ENCODE measurements at places on chromosomes 2 and 18.
A peak's percentile ranks its signal among the peaks of the same experiment; 100 is the strongest.

GRCh38 chr2:113806217-113806913 is 49.9 kb upstream of the SLC35F5 start:
- no peak for DNase-seq

GRCh38 chr2:45975752-45976517 is 321.3 kb upstream of the EPAS1 start:
- no peak for DNase-seq

- DNase-seq, result no peak
These were observed 31.6 kb downstream of the GBX2 start for GRCh38 chr2:236136538-236136937.

GRCh38 chr2:7801212-7801611 is 880.6 kb upstream of the ID2 start:
- DNase-seq, result no peak

- DNase-seq, result no peak
These were observed 130.8 kb downstream of the UPP2 start for GRCh38 chr2:158232476-158232875.

DNA sequence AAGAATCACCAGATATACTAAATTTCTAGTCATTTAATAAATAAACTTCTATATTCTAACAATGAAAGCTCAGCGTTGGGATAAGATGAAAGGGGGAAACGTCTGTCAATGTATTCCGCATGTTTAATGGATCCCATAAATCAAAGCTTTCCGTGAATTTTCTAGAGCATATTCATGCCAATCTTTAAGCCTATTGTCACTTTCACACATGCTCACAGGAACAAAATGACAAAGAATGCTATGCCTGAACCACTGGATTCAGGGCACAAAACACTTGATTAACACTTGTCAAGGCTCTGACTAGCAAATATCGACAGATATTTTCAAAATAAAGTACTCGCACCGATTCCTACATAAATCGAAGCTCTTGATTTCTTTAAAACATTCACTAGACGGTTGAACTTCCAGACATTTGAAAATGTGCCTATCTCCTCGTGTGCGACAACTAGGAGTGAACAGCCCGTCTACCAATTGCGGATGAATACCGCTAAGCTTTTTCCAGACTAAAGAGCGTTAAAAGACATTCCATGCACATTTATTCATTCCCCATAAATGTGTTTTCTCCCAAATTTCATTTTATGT is 1.8 kb downstream of the TLK1 start:
- no peak for DNase-seq

DNA sequence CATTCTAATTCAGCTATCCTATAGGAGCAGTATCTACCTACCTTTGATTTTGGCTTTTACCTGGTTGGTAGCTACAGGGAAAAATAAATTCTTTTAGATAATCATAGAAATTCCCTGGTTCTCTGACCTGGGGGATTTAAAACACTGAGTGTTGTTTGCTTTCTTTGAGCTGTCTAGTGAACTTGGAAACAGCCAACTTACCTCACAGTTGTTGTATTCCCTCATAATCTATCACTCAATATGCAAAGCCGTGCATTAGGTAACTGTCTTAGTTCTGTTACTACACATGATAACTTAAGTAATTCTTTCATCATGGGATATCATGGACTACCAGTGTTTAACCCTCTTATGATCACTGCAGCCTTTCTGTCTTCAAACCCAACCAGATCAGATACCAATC is 127.8 kb downstream of the TTC27 start:
- DNase-seq, result no peak

GRCh38 chr2:25332571-25332970 is 9.2 kb downstream of the DNMT3A start:
- DNase-seq, result no peak

DNA sequence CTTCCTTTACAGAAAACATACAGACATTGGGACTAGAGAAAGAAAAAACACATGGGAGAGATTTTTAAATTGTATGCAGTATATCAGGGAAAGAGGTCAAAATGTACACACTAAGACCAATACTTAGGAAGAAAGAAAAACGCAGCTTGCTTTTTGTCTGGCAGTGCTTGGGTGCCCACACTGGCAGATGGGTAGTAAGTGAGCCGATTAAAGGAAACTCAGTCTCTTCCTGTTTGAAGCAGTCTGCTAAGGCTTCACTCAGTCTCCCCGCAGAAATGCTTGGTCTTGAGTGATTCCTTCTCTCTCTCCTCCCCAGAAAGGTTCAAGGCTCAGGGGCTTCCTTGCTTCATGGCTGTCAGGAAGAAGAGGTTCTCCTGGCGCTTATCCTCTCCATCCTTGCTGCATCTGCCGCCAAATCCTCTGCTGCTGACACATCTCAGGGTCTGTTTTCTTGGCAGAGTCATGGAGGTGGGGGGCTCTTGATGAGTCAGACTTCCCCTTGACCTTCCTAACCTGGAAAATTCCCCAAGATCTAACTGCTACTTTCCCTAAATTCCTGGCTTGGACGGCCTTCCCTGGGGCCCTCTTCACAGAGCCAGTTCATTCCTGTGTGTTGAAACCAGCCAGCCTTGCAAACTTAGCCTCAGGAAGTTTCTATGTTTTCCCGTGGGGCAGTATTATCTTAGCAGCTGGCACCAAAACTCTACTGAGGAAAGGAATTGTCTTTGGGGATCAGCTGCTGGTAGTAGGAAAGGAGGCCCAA is 10.5 kb upstream of the TMSB10 start:
- DNase-seq, result peak; percentile 72

- DNase-seq, result no peak
These were observed 113.9 kb downstream of the HNMT start for GRCh38 chr2:138078153-138078552.
